ENCODE measurements at places on chromosomes 16 and 17.

DNA sequence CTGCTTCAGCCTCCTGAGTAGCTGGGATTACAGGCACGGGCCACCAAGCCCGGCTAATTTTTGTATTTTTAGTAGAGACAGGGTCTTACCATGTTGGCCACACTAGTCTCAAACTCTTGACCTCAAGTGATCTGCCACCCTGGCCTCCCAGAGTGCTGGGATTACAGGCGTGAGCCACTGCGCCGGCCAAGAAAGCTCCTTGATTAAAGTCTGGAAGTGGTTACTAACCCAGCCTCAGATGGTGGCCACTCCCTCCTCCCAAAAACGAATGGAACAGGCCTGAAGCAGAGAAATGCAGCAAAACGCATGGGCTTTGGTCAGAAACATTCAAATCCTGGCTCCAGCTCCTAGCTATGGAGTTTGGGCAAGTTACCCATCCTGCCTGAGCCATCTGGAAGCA lies 11.3 kb downstream of the FKBP10 start:
- no peak for DNase-seq

- no peak for DNase-seq
These were observed 157.5 kb upstream of the SOX9 start for GRCh38 chr17:71963351-71963750.

DNA sequence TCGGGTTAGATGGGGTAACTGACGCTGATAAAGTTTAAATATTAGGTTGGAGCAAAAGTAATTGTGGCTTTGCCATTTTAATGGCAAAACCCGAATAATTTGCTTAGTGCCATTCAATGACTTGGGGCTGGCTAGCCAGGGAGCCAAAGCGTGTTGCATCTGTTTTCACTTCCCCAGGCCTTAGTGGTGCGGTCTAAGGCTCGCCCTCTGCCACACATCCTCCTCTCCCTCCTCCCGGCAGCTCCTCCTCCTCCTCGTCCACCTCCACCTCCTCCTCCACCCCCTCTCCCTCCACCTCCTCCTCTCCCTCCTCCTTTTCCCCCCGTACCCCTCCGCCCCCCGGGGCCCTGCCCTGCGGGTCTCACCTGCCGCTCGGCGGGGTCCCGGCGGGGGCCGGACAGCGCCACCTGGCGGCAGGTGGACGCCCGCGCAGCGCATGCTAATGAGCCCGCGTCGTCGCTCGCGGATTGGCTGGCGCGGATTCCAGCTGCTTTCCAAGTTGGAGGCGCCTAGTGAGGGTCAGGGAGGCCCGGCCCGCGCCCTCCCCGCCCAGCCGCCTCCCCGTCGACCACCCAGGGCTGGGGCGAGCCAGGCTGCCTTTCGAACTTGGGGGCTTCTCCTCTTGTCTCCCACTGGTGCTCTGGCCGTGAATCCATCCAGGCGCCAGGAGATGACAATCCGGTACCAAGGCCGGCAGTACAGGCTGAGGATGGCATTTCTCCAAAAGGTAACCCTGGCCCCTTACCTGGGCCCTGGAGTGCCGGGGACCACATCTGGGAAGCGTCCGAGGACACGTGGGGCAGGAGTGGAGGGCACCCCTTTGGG lies 36.6 kb upstream of the RGS9 start:
- DNase-seq, result peak; percentile 75

GRCh38 chr17:28889996-28890395 lies 7.5 kb downstream of the FLOT2 start:
- DNase-seq, result no peak

DNA sequence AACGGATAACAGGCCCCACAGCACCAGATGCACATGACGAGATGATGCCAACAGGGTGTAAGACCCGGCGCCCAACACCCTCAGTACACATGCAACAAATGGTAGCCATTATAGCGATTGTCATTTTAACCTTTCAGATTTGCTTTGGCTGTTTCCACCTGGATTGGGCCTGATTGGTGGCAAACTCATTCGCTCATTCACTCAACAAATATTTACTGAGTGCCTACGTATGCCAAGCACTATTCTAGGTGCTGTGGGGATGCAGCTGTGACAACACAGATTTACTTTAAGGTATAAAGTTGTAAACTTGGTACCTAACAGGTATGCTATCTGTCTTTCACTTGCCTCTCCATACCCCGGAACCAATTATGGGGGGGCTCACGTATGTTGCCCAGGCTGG lies 66.8 kb downstream of the SRCIN1 start:
- DNase-seq, result no peak
